ENCODE measurements at places on chromosomes 16 and 17.

GRCh38 chr17:42311240-42312034 is 23.1 kb downstream of the STAT5A start:
- DNase-seq, result no peak

DNA sequence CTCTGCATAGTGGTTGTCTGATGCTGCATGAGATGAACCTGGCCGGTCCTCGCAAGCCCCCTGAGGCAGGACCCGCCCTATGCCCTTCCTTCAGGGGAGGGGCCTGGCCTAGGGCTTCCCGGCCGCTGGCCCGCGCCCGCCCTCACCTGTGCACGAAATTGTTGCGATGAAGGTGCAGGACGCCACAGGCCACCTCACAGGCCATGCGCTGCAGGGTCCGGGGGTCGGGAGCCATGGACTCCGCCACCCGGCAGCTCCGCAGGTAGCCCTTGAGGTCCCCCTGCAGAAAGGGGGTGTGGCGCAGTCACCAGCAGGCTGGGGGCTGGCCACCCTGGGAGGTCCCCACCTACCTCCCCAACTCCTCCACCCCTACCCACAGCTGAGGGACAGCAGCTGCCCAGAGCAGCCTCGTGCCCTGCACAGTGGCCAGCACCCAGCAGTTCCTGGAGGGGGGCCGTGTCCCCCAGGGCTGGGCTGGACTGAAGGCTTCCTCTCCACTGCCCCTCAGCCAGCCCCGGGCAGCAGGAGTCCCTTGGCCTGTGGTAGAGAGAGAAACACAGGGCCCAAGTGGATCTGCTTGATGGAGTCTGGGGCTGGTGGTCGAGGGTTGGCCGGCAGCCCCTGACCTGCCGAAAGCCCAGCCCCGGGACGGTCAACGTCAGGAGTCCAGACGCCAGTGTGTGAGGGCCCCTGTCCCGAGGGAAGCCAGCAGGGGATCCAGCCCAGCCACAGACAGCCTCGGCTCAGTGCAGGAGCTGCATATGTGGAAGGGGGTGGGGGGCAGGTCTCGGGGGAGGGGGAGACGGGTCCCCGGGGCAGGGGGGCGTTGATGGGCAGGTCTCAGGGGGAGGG is 38.8 kb upstream of the PVALEF start:
- no peak for DNase-seq

DNA sequence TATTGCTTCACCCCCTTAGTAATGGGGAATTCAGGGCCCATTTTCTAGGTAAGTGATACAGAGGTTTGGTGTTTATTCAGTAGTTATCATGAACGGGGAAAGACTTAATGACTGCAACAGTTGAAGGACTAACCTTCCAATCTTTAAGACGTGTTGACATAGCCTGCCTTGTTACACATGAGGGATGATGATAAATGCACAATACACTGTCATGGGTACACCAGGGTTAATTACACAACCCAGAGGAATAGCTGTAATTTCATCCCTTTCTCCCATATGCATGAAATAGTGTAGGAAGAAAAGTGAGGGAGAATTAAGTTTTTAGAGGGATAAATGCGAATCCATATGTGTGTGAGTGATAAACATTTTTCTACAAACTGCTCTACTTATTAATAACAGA is 10.7 kb downstream of the MYH4 start:
- no peak for DNase-seq

DNA sequence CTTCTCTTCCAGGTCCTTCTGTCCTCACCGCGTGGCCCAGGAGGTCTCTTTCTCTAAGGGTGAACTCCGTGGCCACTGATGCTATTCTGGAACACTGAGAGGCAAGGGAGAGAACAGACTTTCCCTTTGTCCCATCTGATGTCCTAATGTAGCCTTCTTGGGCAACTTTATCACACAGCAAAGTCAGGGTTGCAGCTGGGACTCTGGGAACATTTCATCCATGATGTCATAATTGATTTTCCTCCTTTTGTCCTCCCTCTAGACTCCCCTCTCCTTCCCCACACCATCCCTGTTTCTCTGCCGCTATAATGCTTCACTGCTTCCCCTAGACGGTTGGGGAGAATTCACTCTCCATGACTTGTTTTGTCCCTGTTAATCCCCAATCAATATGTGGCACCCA is 201.0 kb downstream of the SHISA9 start:
- DNase-seq, result no peak

DNA sequence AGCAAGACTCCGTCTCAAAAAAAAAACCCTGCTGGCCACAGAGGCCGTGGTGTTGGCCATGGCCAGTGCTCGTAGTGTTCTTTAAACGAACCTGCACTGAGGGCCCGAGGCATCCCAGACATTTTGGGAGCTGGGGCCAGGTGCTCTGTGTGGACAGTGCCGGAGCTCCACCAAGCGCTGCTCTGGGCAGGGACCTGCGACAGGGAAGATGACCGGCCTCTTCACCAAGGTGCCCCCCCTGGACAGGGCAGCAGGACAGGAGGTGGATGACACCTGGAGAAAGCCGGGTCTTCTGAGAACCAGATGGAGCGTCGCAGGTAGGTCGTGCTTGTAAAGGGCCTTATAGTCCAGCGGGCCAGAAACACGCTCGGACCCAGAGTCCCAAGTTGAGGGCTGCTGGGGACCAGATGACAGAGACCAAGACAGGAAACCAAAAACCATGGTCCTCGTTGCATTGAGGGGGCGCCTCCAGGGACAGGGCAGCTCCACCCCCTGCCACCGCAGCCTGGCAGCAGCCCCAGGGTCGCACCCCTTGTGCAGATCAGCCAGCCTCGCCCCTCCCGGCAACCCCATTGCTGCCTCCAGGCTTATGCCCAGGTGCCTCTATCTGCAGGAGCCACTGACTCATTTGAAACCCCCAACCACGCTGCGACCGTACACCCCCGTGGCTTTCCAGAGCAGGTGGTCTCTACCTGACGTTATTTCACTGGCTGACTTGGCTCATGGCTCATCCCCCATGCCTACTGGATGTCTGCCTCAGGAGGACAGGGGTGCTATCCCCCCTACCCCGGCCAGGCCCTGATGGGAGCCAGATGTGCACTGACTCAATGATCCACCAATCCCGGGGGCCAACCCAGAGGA is 4.2 kb upstream of the NTN3 start:
- no peak for DNase-seq

DNA sequence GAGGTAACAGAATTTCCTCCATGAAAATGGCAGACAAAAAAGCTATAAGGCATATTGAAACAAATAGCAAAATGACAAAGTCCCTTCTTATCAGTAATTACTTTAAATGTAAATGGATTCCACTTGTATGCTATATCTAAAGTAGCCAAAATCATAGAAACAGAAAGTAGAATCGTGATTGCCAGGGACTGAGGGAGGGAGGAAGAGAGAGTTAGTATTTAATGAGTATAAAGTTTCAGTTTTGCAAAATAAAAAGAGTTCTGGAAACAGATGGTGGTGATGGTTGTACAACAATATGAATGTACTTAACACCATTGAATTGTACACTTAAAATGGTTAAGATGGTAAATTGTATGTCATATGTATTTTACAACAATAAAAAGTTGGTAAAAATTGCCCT is 407.4 kb downstream of the CA10 start:
- no peak for DNase-seq

- no peak for DNase-seq
These were observed 682.4 kb downstream of the TOX3 start for GRCh38 chr16:51864575-51864974.

GRCh38 chr16:28496844-28497243 is 2.4 kb downstream of the APOBR start:
- no peak for DNase-seq

DNA sequence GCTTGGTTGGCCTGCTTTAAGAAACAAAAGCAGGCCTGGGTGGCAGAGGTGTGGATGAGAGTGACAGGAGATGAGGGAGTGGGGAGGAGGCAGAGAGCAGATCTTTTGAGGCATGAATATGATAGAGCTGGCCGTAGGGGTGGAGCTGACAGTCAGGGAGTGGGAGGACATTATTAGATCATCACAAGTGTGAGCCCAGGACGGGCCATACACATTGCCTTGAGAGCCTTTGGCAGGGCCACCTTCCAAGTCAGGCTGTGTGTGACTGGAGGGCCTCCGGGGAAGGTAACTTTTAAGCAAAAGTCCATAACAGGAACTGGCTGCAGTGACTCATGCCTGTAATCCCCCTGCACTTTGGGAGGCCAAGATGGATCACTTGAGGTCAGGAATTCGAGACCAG is 26.3 kb downstream of the GINS3 start:
- DNase-seq, result no peak

DNA sequence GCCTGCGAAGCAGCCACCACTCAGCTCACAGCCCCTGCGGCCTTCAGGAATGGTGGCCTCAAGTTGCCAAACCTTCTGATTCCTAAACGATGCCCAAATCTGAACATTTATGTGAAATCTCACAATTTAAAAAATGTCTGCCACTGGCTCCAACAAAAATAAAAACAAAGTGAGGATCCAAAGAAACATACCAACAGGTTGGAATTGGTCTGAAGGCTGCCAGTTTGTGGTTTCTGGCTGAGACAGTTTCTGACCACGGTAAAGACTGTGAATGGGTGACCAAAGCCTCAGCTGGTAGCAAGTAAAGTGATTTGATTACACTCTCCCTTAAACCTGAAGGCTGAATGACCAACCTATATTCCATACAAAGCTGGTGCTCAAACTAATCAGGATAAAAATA is 24.9 kb downstream of the LITAFD start:
- no peak for DNase-seq

DNA sequence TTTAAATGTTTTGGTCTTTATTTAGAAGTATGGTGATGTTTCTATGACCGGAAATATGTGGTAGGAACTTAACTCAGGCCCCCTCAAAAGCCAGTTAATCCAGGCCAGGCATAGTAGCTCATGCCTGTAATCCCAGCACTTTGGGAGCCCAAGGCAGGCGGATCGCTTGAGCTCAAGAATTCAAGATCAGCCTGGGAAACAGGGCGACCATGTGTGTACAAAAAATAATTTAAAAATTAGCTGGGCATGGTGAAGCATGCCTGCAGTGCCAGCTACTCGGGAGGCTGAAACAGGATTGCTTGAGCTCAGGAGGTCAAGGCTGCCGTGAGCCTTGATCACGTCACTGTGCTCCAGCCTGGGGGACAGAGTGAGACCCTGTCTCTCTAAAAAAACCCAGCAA is 10.3 kb downstream of the RSL1D1 start:
- no peak for DNase-seq

DNA sequence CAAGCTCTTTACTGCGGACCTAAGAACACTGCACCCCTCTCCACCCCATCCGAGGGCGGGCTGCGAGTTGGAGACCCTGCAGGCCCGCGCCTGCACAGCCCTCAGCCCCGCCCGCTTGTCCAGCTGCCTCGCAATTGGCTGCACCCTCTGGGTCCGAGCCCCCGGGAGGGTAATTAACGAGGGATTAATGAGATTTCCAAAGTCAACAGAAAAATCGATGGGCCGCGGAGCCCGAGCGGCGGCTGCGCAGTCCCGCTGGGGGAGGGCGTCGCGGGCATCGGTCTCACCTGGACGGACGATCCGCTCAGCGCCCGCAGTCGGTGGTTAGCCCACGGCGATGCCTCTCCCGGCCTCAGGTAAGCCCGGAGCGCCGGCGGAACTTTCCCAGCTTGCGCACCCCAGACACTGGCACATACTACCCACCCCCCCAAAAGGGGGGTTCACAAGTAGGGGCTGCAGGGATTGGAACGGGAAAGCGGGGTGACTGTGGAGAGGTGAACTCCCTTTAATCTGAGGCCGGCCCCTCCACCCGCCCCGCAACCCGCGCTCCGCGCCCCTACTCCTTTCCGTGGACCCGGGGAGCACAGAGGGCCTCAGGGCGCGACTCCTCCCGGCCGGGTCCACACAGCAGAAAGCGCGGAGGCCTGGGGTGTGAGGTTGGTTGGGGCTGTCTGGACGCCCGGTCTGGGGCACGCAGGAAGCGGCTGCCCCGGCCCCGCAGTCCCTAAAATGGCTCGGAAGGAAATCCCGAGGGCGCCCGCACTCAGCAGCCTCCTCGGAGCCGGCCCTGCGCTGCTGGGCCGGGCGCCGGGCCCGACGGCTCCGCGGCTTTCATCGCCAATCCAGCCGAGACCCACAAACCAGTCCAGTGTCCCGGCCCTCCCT is at the start of gene OTOP3:
TSS of gene OTOP3 (plus strand) at position 314 of the 885 bp plus-strand sequence. CDS start at position 338, 24 bp downstream.
- DNase-seq, result no peak

GRCh38 chr17:58501451-58501850 is 13.0 kb downstream of the MTMR4 start:
- no peak for DNase-seq

GRCh38 chr16:17391715-17392114 is 79.0 kb downstream of the XYLT1 start:
- no peak for DNase-seq

All from memory B cell (primary cell).